Caco-2 (cell line): ENCODE measurements at places on chromosomes 12 and 14. TPM values are rescaled to one million over a fixed set of nuclear protein-coding genes. Genes with fewer than 3 reads are reported as not detected.

GRCh38 chr12:102645968-102646367 lies 165.6 kb upstream of the IGF1 start:
- no peak overlapping the region for H3K27ac ChIP-seq
- H3K4me3 ChIP-seq: no peak overlapping the region
- no peaks in the 10 kb centered on the region for H3K4me1 ChIP-seq
- no peak for DNase-seq

DNA sequence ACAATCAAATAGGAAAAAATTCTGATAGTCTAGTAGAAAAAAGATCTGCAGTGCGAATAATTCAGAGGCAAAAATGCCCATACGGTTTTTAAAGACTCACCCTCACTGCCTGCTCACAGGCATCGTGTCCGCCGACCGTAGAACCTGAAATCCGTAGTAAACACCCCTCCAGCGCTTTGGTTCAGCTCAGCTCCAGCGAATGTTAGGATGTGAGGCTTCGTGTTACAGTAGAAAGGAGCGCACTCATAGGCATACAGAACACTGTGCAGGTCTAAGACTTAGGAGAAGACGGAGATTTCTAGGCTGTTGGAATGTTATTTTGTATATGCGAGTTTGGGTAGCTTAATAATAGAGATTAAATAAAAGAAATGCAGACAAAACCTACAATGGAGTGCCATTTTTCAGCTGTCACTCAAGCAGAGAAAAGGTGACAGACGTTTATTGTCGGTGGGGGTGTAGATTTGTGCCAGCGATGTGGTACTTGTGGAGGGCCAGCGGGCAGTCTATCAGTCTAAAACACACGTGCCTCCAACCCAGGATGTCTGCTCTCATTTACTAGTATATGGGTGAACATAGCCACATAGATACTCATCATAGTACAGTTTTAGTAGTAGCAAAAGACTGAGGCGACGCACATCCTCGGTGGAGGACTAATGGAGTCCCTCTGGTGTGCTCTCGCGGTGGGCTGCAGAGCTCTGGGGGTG lies 25.7 kb downstream of the SFSWAP start:
- H3K27me3 ChIP-seq: no peaks in the 10 kb centered on the region
- no peak overlapping the region for H3K4me3 ChIP-seq
- peaks cover 2% of the 10 kb centered on the region for H3K36me3 ChIP-seq
- H3K27ac ChIP-seq: peak overlapping the region; percentile 74
- H3K4me1 ChIP-seq: peaks cover 7% of the 10 kb centered on the region

DNA sequence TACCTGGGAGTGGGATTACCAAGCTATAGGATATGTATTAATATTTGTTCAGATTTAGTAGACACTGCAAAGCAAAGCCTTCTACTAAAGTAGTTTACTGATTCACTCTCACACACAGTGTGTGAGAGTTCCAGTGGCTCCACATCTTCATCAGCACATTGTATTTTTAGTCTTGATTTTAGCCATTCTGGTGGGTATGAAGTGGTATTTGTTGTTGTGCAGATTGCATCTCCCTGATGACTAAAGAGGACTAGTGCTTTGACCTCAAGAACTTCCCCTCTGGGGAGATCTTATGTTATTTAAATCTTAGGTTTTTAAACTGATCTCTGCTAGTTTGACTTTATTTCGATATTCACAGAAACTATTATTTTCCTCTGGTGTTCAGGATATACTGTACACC lies 479.7 kb upstream of the RGS6 start:
- no peaks in the 10 kb centered on the region for H3K4me1 ChIP-seq
- no peak for DNase-seq
- H3K36me3 ChIP-seq: no peaks in the 10 kb centered on the region
- no peak overlapping the region for H3K27ac ChIP-seq
- no peak overlapping the region for H3K4me3 ChIP-seq

DNA sequence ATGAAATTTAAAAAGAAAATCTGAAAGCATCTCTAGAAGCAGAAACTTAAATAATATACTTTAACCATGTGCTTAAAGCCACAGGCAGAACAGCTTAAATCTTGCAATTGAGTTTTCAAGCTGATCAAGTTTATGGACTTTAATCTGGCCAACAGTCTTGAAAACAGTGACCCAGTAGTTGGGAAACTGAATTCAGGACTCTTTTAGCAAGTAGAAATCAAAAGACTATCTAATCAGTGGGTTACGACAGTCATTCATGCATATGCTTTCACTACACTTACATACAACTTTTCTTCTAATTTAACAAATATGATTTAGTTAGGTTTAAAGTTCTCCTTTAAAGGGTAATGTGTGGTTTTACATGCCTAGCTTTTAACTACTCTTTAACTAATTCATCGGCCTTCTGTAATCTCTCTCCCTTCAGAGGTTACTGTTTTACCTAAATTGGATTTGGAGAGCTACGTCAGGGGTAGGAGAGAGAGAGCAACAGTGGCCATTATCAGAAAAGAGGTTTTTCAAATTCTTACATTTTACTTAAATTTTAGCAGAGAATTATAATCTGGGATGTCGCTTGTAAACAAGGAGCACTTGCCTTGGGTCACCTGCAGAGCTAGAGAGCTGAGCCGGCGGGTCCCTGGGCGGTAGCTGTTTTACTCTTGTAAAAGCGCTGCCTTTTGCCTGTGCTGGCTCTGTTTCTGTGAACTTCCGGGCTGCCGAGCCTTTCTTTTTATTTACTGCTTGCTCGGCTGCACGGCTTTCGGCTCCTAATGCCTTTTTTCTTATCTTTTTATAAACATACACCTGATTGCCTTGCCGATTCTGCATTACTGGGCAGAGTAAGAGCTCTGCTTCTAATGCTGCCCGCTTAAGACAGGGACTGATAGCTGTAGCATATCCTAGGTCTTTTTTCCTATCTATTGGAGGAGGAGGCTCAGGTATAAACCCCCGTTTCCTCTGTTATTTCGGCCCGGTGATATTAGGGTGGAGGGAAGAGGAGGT lies 17.4 kb upstream of the LYZ start:
- H3K4me1 ChIP-seq: peaks cover 36% of the 10 kb centered on the region
- H3K36me3 ChIP-seq: no peaks in the 10 kb centered on the region
- H3K27ac ChIP-seq: peak overlapping the region; percentile 79
- peak overlapping the region; percentile 60 for H3K4me3 ChIP-seq
- H3K27me3 ChIP-seq: no peaks in the 10 kb centered on the region

DNA sequence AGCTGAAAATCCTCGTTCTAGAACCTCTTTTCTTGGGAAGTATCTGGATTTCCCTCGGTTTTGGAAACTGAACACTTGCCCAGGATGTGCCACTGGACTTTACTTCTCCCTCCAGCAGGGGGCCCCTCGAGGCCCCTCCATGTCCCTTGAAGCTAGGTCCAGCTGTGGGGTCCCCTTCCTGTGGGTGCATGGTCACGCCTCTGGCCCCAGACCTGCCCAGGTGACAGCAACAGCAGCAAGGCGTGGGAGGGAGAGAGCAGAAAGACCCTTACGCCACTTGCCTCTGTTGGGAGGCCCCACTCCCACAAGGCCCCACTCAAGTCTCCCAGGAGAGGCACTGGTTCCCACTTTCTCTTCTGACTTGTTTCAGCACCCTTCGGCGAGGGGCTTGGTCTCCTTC lies 3.1 kb downstream of the SLC25A29 start:
- no peaks in the 10 kb centered on the region for H3K27me3 ChIP-seq
- H3K4me3 ChIP-seq: no peak overlapping the region
- H3K36me3 ChIP-seq: no peaks in the 10 kb centered on the region
- DNase-seq: no peak

DNA sequence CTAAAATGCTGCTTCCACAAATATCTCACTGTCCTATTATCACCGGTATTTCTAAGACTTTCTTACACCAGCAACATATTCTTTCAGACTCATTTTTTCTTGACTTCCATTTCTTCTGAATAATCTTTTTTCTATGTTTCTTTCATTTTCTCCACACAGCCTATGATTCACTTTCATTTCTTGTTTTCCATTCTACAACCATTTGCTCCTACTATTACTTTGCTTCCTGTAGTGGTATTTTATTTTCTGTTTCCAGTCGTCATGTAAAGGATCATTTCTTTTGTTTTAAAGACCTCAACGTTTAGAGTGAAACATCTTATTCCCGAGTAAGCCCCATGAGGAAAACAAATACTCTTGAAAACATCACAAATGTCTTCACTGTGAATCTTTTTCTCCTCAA lies 182.2 kb upstream of the MDGA2 start:
- H3K27ac ChIP-seq: no peak overlapping the region
- no peaks in the 10 kb centered on the region for H3K36me3 ChIP-seq
- no peaks in the 10 kb centered on the region for H3K4me1 ChIP-seq

- no peak for DNase-seq
- H3K4me3 ChIP-seq: no peak overlapping the region
- H3K4me1 ChIP-seq: no peaks in the 10 kb centered on the region
- H3K27ac ChIP-seq: no peak overlapping the region
- H3K27me3 ChIP-seq: no peaks in the 10 kb centered on the region
Observed at GRCh38 chr14:63717702-63718101, 10.2 kb downstream of the SGPP1 start.

GRCh38 chr14:91293281-91293680 lies 48.8 kb upstream of the GPR68 start:
- no peaks in the 10 kb centered on the region for H3K4me1 ChIP-seq
- H3K4me3 ChIP-seq: no peak overlapping the region
- DNase-seq: no peak
- no peak overlapping the region for H3K27ac ChIP-seq
- H3K27me3 ChIP-seq: no peaks in the 10 kb centered on the region

- H3K27ac ChIP-seq: peak overlapping the region; percentile 94
- peaks cover 33% of the 10 kb centered on the region for H3K4me1 ChIP-seq
- peak overlapping the region; percentile 72 for H3K4me3 ChIP-seq
- no peaks in the 10 kb centered on the region for H3K27me3 ChIP-seq
Observed at GRCh38 chr12:57521525-57522010, 1.1 kb upstream of the MBD6 start.

- DNase-seq: no peak
- H3K4me3 ChIP-seq: no peak overlapping the region
- no peaks in the 10 kb centered on the region; the same call in 1 of the 2 replicates for H3K36me3 ChIP-seq
- H3K4me1 ChIP-seq: no peaks in the 10 kb centered on the region; the same call in 1 of the 2 replicates
- H3K27ac ChIP-seq: no peak overlapping the region
Observed at GRCh38 chr12:88530868-88531267, 49.4 kb downstream of the KITLG start.

IL23A gene
- 0.48 TPM in 1 of 2 replicates, not detected in the other for total RNA-seq

SIX6 gene
- total RNA-seq: not detected in 2 replicates

SDR9C7 gene
- not detected in 2 replicates for total RNA-seq

CDCA3 gene
- total RNA-seq: 147 and 152 TPM in 2 replicates

RHOJ gene
- total RNA-seq: not detected in 2 replicates
